Activated CD4-positive, alpha-beta T cell treated with anti-CD3 and anti-CD28 coated beads for 24 hours (primary cell): ENCODE measurements at places on chromosomes 5 and 9.

DNA sequence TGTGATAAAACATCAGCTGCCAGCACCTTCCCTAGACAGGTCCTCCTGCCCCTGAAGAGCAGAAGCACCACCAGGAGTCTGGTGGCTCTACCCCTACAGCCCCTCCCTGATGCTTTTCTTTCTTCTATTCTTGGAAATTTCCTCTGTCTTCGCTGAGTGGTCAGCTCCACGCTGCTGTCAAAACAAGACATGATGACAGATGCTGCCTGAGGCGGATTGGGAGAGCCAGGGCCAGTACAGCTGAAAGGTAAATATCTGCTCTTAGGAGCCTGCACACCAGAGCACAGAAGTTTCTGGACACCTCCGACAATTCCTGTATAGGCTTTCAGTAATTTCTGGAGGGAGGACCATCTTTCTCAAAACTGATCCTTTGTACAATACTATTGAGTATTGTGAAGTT, 4.7 kb upstream of the OR1Q1 start:
- no peak for DNase-seq

DNA sequence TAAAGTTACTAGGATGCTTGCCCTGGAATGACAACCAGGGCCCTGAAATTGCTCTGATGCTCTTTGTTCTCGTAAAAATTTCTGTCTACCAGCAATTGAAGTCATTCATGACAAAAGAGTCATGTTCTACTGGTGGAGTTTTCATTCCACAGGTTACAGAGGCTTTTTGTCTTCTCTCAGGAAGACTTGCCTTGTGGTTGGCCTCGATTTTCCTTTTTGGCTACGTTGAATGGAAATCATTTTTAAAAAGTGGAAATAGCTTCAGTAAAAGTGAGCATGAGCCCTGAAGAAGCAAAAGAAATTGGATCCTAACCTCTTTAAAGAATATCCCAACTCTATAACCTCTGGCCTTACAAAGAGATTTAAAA, 255.2 kb downstream of the AOPEP start:
- DNase-seq, result no peak

- DNase-seq, result no peak
Measured at GRCh38 chr9:133477992-133478850, 678 bp downstream of the SLC2A6 start.

- no peak for DNase-seq
Measured at GRCh38 chr5:157506066-157506590, 46.1 kb downstream of the NIPAL4 start.

GRCh38 chr9:135329571-135330306, 149.8 kb upstream of the PPP1R26 start:
- no peak for DNase-seq

GRCh38 chr9:105254226-105254625, 9.8 kb downstream of the SLC44A1 start:
- no peak for DNase-seq

DNA sequence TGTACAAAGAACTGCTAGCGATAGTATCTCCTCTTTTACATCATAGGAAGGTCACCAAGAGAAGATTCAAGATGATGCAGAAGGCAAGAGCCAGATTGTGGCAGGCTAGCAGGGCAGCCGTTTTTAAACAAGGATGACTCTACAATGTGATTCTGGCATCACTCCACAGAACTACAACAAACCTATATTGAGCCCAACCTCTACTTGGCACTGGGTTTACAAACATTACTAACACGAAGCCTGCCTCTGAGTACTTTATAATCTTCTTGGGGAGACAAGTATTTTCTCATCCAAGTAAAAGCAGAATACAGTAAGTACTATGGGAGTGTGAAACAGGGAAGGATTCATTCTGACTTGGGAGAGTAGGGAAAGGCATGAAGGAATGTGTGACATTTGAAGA, 448.6 kb downstream of the ZNF608 start:
- no peak for DNase-seq

- no peak for DNase-seq
Measured at GRCh38 chr5:59360130-59360555, 533.4 kb downstream of the PDE4D start.

DNA sequence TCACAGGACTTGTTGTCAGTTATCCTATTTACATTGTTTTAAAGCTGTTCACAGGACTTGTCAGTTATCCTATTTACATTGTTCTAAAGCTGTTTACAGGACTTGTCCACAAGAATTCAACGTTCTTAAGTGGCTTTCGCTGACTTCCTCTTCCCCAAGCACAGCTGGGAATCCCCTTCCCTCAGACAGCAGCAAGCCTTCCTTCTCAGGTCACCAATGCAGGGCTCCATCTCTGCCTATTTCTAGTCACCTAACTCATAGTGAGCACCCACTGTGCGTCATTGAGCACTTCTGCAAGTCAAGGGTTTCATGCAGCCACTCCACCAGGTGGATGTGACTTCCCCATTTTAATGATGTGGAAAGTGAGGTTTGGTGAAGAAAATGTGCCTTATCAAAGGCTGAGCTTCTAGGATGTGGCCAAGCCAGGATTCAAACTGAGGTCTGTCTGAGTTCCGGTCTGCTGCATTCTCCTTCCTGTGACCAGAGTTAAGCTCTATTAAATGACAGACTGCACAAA, 109.8 kb upstream of the ZNF462 start:
- no peak for DNase-seq

- DNase-seq, result no peak
Measured at GRCh38 chr5:142439207-142439860, 114.5 kb upstream of the SPRY4 start.

DNA sequence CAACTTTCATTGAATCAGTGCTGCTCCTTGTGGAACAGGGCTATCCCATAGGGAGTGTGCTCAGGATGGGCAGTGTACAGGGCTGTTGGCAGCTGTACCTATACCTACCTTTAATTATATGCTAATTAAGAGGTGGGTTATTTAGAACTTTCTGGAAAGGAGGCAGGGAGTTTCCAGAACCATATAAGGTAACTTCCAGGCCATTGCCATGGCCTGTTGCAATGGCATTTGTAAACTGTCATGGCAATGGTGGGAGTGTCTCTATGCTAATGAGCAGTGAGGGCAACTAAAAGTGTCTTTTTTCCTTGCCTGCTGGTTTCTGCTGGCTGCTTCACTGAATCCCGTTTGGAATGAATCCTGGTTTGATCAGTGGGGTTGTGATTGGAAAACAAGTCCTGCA, 2.3 kb upstream of the ARHGAP26 start:
- DNase-seq, result no peak

GRCh38 chr5:3122216-3122615, 370.7 kb upstream of the IRX2 start:
- DNase-seq, result no peak

GRCh38 chr5:40384782-40385390, 294.8 kb upstream of the PTGER4 start:
- no peak for DNase-seq

DNA sequence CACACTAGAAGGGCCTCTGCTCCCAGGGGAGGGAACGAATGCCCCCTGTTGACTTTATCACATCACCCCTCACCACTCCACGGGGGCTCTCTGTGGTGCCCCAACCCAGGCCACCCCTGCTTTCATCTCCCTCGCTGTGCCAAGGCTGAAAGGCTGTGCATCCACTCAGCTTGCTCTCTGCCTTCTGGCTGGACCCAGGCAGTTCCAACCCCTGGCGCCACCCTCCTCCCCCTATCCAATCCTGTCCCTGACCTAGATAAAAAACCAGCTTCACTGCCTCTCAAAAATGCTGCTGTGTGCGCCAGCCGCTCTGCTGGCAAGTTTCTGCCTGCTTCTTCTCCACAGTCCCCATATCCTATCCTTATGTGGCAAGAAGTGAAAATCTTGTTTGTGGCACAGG, 22.4 kb upstream of the CORO2A start:
- no peak for DNase-seq

DNA sequence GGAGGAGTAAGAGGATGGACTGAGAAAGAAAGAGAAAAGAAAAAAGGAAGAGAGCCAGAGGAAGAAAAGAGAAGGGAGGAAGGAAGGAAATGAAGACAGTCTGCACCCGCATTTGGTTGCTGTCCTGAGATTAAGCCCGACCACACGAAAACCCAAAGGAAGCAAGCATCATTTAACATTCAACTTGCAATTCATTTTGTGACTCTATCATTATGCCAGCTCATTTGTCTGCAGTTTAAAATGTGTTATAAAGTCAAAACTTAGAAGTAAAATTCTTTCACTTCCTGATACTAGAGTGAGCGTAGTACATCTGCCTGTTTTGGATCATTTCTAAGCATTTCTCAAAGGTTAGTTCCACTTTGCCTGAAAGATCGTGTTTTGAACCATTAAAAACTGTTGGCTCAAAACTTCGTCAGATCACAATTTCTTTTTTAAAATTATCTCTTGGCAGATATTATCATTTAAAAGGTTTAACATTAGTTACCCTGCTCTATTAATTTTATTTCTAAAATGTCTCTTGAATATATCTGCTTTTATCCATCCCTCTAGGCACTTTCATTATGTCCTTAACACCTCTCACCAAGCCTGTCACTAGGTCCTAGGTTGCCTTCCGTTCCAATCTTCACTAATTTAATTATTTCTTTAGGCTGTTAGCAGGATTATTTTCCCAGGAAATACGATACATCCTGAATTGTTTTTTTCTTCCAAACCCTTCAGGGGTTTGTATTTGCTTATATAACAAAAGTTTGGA, 240.9 kb downstream of the TLE4 start:
- DNase-seq, result no peak

- no peak for DNase-seq
Measured at GRCh38 chr9:79955300-79955699, 383.5 kb downstream of the TLE4 start.

DNA sequence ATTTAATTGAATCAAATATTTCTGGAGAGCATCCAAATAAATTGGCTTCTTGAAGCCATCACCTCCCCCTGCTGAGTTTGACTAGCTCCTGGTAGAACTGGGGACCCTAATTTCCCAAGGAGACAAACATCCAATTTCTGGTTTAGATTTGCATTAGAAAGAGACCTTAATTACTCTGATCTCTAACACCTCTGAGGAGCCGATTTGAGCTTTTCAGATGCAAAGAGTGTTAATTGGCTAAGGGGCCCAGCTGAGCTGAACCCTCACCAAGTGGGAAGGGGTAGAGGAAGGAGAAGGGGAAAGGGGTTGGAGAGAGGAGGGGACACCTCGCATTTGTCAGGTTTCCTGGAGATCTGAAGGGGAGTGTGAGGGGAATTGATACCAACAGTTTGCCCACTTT, 145.4 kb upstream of the SHB start:
- no peak for DNase-seq

- DNase-seq, result no peak
Measured at GRCh38 chr9:132638240-132638639, 31.5 kb downstream of the DDX31 start.

DNA sequence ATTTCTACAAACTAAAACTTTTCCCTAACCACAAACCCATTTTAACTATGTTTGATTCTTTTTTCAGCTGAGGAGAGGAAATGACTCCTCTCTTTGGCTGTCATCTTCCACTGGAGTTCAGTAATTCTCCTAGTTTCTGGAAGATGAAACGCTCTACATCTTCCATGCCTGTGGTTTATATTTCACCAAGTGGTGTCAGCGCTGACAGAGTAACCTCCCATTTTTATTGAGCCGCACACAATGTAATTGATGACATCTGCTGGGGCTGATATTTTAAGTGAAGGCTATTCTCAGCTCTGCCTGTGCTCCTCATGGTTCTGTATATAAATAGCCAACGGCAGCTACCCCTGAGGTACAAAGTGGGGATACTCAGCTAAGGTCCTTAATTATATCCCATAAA, 234.6 kb downstream of the SPOCK1 start:
- DNase-seq, result no peak

GRCh38 chr5:141605523-141606277, 13.1 kb downstream of the DIAPH1 start:
- DNase-seq, result peak; percentile 46

DNA sequence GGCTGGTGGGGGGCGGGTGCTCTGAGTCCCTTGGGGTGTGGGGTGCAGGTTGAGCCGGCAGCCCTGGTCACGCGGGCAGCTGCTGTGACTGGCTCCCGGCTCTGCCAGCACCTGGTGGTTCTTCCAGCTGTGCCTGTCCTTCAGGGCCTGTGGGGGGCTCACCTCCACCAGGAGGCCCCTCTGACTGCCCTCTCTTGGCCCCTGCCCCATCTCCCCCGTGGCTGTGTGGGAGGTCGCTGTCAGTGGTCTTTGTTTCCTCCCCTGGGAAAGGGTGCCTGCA, 3.3 kb downstream of the RXRA start:
- no peak for DNase-seq

DNA sequence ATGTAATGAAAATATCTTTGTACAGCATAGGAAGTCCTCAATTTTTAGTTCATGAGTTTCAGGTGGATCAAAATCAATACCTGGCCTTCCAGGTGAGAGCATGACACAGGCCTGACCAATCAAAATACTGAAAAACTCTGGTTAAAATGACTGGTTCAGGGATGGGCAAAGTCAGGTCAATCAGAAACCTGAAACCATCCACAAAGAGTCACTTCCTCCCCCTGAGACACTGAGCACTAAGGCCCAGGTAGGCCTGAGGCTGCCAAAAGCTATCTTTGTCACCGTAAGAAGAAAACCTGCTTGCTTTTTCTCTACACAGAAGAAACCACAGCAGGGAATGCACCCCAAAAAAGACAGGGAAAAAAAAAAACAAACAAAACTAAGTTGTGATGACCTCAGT, 444.8 kb downstream of the TLR4 start:
- DNase-seq, result no peak

DNA sequence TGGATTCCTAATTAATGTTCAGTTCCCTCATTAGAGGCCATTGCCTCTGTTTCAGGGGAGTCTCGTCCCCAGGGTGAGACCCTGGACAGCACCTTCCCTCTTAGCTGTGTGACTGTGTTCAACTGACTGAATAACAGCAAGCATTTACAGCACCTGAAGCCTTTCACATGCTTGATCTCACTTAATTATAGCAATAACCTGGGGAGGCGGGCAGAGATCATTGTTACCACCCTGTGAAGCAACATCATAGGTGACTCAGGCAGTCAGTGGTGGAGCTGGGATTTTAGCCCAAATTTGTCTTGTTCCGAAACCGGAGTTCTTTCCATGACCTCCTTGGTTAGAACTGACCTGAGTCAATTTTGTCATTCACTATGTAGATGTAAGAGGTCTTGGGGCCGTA, 105.2 kb upstream of the RAD23B start:
- no peak for DNase-seq

DNA sequence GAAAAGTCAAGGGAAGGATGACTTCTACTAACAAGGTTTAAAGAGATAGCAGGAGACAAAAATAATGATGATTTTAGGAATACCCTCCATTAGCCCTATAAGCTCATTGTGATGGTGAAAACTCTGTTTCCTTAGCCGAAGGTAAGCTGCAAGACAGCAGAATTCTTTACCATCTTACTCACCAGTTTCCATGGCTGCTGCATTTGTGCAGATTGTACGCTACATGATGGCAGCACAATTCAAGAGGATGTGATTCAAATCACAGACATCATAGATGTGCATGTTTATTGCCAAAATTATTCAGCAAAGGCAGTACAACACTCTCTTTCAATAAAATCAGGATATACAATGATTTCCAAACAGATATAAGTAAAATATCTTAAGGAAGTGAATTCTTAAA, 175.6 kb downstream of the SPATA31D1 start:
- no peak for DNase-seq

- no peak for DNase-seq
Measured at GRCh38 chr9:70020991-70021571, 22.6 kb upstream of the MAMDC2 start.

- no peak for DNase-seq
Measured at GRCh38 chr5:136028782-136029742, at the start of gene TGFBI. Gene TGFBI (plus strand): TSS chr5:136028988. CDS start chr5:136029056, 68 bp downstream.

GRCh38 chr9:136552117-136552703, 6.4 kb upstream of the NOTCH1 start:
- DNase-seq, result no peak
